ENCODE measurements at places on chromosomes 3 and 15. TPM values are rescaled to one million over a fixed set of nuclear protein-coding genes. Genes with fewer than 3 reads are reported as not detected.

The PTPN23 gene
- total RNA-seq = 19.1 TPM

The MFN1 gene
- 58.1 TPM for total RNA-seq

The CASR gene
- 0.11 TPM for total RNA-seq

The MCTP2 gene
- 6.2 TPM for total RNA-seq

The ATP8B4 gene
- total RNA-seq = 7.3 TPM

The PRR20G gene
- total RNA-seq = not detected
